Mammary epithelial cell (primary cell): ENCODE measurements at places on chromosomes 6 and 20.

GRCh38 chr20:46063151-46063550 lies 26.6 kb downstream of the NCOA5 start:
- DNase-seq: no peak

- DNase-seq: no peak
These were observed 95.9 kb upstream of the KCNQ5 start for GRCh38 chr6:72525821-72526510.

DNA sequence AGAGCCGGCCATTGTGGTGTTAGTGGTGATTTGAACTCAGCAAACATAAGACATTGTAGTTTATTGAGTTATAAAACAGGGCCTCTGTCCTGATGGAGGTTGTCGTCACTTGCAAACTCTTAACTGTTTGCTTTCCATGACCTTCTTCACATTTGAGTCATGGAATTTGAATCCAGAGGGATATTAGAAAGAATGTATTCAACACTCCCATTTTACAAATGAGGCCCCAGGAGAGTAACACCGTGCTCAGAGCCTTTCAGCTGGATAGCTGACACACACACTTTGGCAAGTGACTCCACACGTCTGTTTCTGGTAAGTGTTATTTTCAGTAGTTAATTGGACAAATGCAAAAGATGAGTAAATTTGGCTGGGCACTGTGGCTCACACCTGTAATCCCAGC lies 72.4 kb upstream of the XRN2 start:
- no peak for DNase-seq

DNA sequence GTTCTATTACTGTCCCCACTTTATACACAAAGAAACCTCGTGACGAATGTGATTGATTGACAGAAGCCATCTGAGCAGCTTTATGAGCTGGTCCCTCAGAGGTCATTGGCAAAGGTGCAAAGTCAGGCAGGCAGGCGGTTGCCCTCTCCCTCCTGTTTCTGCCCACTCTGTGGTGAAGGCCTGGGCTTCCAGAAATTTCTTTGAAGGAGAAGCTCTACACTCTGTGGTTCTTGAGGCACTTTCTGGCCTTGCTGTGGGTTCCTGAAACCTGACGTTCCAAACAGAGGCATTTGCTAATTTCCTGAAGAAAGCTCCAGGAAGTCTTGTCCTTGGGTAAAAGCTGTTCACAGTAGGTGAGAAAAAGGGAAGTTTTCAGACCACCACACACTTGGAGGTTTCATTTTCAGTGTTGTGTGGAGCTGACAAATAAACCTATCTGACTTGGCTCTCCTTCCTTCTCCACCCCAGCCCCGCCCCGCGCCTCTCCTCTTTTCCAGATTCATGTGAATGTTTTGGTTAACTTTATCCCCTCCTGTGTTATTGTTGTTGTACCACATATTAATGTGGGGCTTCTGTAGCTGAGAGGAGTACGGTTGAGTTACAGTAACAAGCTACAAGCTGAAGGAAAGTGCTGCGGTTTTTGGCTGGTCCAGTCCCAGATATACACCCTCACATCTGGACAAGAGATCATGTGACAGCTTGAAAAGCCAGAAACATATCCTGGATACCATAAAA lies 274.1 kb downstream of the CLIC5 start:
- no peak for DNase-seq

GRCh38 chr20:36121981-36122930 lies 32.3 kb upstream of the EPB41L1 start:
- DNase-seq: peak; percentile 81

GRCh38 chr6:122753688-122754056 lies 25.8 kb upstream of the FABP7 start:
- DNase-seq: no peak

DNA sequence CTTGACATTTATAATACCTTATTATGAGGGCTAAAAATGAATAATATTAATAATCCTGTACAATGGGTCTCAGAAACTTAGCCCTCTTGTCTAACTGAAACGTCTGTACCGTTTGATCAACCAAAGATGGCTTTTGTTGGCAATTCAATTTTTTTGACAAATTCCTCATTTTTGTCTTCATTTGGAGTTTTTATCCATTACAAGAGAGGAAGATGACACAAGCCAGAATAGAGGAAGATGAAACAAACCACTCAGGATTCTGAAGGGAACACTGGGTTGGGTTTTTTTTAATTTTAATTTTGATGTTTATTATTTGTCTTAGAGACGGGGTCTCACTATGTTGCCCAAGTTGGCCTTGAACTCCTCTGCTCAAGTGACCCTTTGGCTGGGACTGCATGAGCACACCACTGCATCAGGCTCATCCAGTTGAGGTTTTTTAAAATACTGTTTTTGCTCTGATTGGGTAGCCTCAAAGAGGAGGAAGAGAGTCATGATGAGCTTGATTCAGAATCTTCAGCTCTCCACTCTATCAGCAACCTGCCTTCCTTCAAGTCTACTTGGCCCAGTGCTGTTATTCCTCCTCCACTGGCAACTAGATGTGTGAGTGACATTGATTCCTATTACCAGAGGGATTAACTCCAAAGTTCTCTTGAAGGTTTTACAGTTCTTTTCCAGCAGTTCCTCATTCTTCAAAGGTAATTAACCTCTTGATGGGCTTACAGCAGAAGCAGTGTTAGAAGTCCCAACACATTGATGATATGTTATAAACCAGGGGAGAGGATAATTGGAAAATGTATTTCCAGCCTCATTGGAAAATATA lies 71.3 kb downstream of the ATXN1 start:
- DNase-seq: no peak

GRCh38 chr20:33894798-33895197 lies 83.7 kb downstream of the CHMP4B start:
- no peak for DNase-seq

- peak; percentile 61 for DNase-seq
These were observed 1.6 kb downstream of the INSM1 start for GRCh38 chr20:20369250-20370093.

DNA sequence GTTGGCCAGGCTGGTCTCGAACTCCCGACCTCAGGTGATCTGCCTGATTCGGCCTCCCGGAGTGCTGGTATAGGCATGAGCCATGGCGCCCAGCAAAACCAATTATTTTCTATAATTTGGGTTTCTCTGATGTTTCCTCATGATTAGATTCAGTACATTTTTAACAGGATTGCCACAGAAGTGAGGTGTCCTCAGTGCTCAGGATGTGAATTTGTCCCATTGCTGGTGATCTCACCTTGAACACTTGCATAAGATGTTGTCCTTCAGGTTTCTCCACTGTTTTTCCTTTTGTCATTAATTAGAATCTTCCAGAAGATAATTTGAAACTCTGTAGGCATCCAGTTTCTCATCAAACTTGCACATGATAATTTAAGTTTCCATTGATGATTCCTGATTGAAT lies 45.4 kb upstream of the RPL7L1 start:
- no peak for DNase-seq

DNA sequence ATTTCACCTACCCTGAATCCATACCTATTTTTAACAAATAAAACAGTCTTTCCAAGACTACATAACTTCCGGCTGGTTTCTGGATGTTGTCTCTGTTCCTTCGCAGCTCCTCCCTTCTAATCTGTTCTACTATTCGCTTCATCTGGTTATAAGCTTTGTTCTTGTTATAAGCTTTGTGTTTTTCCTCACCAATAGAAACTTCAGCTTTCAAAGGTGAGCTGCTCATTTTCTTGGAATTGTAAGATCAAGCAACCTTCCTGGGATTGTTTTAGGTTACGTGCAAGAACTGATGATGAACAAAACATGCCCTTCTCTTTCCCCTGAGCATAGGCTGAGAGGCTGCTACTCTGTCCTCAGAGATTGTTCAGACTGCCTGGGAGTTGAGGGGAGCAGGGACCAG lies 2.1 kb downstream of the GFOD1 start:
- DNase-seq: no peak

DNA sequence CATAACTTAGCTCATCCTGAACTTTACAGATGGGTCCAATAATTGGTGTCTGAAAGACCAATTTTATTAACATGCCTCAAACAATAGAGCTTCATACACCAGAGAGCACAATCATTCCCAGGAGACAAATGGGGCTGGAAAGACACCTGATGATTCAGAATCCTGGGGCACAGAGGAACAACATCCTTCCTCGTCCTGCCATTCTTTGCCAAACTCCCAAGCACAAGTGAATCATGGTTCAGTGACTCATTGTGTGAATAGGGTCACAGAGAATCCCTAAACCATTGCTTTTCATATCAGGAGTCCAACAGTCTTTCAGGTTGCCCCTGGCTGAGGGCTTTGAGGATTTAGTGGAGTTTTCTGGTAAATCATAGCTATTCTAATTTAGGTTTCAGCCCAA lies 266.4 kb upstream of the BMP2 start:
- DNase-seq: peak; percentile 94

GRCh38 chr20:15440049-15440820 lies 1102.8 kb upstream of the FLRT3 start:
- no peak for DNase-seq

DNA sequence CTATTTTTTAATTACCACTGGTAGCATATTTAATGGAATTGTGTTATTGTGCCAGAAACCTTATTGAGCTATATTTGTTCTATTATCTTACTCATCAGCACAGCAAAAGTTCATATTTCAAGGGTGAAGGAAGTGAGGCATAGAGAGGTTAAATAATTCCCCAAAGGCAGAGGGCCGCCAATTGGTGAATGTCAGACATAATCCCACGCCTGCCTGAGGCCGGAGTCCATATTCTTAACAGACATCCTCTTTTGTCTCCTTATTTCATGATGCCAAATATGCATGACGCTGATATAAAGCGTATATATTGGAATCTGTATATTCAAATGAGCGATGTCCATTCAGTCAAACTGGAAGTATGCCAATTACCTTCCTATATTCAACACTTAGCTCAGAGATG lies 505.0 kb upstream of the SLC35B3 start:
- no peak for DNase-seq

- DNase-seq: peak; percentile 86
These were observed 131.3 kb downstream of the GJA10 start for GRCh38 chr6:90025523-90026061.

- DNase-seq: peak; percentile 78
These were observed 5.7 kb upstream of the PLN start for GRCh38 chr6:118542184-118542952.

GRCh38 chr6:111118826-111119225 lies 31.5 kb downstream of the SLC16A10 start:
- no peak for DNase-seq

GRCh38 chr6:46128476-46128875 lies 1.3 kb upstream of the ENPP4 start:
- no peak for DNase-seq

DNA sequence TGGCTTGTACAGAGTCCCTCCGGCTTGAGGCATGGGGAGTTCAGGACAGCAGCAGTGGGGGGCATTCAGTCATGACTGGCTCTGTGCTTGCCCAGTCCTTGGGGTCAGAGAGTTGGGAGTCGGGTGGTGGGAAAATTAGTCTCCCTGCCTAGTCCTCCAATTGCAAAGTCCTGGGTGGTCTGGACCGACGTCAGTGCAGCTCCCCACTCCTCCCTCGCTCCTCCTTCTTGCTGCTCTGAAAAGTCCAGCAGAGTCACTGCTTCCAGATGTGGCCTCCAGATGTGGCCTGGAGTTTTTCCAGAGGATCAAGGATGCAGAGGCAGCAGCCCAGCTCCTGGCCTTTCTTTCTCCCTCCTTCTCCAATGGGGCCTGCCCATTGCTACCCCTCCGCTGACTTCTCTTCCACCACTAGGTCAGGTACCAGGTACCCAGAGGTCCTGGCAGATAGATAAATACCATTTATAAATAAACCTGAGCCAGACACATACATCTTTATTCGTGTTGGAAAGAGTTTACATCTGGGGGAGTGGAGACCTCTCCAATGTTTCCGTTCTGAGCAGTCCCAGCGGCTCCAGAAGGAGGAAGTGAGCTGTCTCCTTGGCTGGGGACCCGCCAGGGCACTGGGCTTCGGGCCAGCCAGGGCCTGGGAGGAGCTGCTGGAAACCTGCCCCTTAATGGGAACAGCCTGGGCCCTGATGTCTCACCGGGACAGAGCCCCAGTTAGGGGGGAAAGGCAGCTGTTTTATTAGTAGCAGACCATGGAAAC lies 49.0 kb upstream of the RNF24 start:
- DNase-seq: peak; percentile 79

DNA sequence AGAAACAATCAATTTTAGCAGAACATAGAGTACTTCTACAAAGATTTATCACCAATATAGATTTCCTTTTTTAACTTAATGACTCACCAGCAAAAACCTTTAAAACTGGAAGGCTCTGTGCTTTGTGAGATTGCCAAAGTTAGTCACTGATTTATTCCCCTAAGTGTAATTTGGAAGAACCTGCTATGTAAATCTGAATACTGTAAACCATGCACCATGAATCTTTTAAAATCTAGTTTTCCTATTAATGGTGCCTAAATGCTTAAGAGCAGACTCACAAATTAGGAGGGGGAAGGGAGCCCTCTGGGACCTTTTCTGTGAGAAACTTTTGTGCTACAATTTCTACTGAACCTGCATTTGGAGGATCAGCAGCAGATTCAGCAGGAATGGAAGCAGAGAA lies 57.8 kb upstream of the PNRC1 start:
- DNase-seq: peak; percentile 49

- DNase-seq: no peak
These were observed 34.3 kb downstream of the ADGRF1 start for GRCh38 chr6:47007657-47008396.

DNA sequence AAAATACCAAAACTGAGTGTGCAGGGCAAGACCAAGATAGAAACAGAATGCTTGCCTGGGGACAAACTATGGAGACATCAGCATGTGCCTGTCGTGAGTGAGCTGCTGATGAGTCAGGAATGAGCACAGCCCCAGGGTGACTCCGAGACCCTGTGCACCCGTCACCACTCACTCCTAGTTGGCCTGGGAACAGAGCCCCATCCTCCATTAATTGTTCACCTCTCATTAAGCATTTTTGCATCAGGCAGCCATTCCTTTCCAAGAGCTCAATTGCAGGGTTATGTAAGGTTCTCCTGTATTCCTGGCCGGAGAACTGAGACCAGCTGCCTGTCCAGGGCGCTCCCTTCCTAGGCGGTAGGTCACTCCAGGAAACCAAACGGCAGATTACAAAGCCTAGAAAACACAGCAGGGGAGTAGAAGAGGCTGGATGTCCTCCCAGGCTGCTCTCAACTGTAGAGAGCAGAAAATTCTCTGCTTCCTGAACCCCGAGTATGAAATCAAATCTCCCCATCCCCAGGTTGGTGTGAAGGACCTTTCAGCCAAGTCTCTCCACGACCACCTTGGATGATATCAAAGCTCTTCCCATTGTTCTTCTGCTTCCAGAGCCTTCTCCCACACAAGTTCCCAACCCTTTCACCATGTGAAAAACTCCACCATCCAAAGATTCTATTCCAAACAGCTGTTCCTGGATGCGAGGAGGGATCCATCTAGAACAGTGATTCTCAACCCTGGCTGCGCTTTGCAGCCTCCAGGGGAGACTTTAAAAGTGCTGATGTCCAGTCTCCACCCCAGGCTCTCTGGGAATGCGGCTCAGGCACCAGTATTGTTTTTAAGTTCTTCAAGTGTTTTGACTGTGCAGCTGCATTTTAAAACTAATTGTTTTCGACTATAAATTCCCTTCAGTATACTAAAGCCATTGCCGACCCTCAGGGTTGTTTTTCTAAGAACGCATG lies 532.6 kb upstream of the JARID2 start:
- peak; percentile 82 for DNase-seq

- DNase-seq: no peak
These were observed 80.3 kb downstream of the CTNNBL1 start for GRCh38 chr20:37774156-37774555.

GRCh38 chr6:107267634-107268033 lies 152.3 kb upstream of the BEND3 start:
- no peak for DNase-seq
